Neural crest cell (in vitro differentiated cells): ENCODE measurements at places on chromosomes 2 and 18. TPM values are rescaled to one million over a fixed set of nuclear protein-coding genes. Genes with fewer than 3 reads are reported as not detected.

DNA sequence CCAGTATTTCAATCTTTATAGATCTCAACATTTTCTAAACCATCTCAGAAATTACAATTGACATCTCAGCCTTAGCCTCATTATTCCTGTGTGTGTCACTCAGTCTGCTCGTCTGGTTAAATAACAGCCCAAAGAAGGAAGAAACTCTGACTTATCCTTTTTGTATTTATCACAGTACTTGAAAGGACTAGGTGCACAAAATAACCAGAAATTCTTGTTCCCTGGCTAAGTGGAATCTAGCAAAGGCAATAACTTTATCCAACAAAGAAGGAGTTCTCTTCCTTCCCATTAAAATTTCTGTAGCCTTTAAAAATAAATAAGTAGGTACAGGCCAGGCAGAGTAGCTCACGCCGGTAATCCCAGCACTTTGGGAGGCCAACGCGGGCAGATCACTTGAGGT, 139.9 kb upstream of the PID1 start:
- no peak for DNase-seq

- no peak for DNase-seq
Measured at GRCh38 chr2:27072920-27073319, 1.5 kb upstream of the OST4 start.

GRCh38 chr2:241730671-241731293, 3.6 kb upstream of the D2HGDH start:
- DNase-seq, result no peak

- no peak for DNase-seq
Measured at GRCh38 chr2:457792-458424, 170.0 kb upstream of the ALKAL2 start.

GRCh38 chr2:46334389-46335271, 37.4 kb downstream of the EPAS1 start:
- DNase-seq, result no peak

DNA sequence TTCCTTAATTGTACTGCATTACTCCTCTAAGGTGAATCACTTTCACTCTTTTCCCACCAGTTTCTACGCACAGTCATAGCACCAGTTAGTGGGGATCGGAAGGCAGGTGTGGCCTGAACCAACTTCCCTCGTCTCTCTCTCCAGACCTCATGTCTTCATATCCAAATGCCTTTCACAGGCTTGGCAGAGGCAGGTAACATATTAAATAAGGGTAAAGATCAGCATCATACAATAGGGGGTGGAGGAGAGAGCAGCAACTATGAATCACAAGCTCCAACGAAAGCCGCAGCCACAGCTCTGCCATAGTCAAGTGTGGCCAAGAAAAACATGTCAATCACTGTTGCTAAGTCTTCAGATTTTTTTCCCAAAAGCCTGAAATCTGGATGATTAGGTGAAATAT, 40.3 kb downstream of the AP1S3 start:
- DNase-seq, result no peak

Gene ATAD2B
- 29.4 and 32.9 TPM in 2 replicates for total RNA-seq

DNA sequence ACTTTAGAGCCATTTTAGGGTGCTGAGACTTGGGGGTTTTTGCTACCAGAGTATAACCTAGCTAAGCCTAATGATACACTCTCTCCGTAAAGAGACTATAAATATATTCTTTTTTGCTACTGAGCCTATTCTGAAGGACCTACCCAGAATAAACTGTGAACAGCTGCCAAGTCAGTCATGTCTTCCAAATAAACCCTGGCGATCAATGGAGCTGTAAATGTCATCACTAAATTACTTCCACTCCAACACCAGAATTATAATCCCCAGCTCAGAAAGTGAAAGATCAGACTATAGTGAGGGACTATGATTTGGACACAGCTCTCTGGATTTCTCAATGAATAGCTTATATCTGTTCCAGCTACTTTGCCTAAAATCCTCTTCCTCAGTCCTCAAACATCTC, 178.9 kb downstream of the METTL4 start:
- no peak for DNase-seq

GRCh38 chr2:43329637-43330036, 103.2 kb upstream of the ZFP36L2 start:
- no peak for DNase-seq

DNA sequence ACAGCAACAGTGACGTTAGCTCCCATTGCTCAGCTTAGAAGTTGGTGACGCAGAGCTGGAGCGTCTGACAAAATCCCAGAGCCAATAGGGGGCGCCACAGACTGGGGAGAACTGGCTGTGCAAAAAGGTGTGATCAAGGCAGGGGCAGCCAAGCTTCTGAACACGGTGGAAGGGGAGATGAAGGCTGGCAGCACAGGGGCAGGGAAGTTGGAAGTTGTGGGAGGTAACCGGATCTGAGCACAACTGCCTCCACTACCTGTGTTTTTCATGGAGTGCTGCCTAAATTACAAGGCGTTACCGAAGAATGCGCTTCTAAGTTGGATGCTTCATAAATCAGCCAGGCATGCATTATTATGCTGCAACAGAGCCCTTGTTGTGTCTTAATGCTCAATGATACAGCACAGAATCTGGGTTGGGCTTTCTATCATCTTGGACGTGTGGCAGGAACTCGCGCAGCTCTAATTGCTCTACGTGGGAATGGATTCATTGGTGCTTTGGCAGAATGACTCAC, 370.0 kb downstream of the SLC4A3 start:
- DNase-seq, result peak; percentile 52

- no peak for DNase-seq
Measured at GRCh38 chr18:31510319-31510718, 12.3 kb downstream of the DSG2 start.

Gene ASB18
- total RNA-seq, result not detected in 2 replicates

Gene SLC14A1
- not detected in 2 replicates for total RNA-seq

- no peak for DNase-seq
Measured at GRCh38 chr2:26317377-26318105, 28.4 kb upstream of the SELENOI start.

Gene MEP1B
- not detected in 2 replicates for total RNA-seq

DNA sequence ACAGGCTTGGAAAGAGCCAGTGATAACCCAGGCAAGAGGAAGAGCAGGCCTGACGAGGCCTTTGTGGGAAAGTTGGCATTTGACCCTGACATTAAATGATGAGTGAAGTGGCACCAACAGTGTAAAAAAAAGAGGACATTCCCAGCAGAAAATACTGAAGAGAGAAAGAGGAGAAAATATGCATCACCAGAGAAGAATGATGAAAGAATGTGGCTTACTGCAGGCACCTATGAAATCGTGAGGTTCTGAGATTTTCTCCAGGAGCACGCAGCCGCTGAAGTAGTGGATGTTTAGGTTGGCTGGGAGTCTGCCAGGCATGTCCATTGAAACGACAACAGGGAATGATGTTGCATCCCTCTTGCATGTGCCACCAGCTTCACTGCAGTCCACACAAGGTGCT, 13.8 kb downstream of the EHD3 start:
- DNase-seq, result no peak

GRCh38 chr2:125554956-125555355, 1101.0 kb upstream of the GYPC start:
- DNase-seq, result no peak

DNA sequence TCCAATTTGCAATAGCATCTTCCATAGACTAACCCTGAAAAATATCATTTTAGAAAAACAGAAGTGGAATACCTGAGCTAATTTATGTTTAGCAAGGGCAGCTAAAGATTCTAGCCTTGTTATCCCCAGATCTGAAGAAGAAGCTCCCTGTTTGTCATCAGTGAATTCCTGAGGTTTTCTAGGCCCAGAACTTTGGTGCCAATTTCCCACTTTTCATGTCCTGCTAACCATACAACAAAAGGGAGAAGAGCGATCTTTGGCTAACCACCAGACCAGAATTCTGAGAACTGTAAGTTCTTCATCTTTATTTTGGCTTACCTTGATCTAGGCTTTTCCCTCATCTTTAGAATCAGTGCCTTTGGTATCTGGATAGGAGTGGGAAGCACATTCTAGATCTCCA, 51.3 kb upstream of the RASGRP3 start:
- DNase-seq, result no peak

Gene COLEC12
- total RNA-seq, result 1.7 and 2.0 TPM in 2 replicates

Gene CCDC141
- not detected in 2 replicates for total RNA-seq

DNA sequence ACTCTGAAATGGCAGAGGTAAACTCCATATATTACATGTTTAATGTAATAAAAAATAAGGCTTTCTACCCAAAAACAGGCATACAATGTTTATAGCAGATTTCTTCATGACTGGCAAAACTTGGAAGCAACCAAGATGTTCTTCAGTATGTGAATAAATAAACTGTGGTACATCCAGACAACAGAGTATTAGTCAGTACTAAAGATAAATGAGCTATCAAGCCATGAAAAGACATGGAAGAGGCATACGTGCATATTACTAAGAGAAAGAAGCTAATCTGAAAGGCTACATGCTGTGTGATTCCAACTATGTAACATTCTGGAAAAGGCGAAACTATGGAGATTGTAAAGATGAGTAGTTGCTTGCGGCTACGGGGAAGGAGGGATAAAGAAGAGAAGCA, 97.4 kb downstream of the OSR1 start:
- no peak for DNase-seq

DNA sequence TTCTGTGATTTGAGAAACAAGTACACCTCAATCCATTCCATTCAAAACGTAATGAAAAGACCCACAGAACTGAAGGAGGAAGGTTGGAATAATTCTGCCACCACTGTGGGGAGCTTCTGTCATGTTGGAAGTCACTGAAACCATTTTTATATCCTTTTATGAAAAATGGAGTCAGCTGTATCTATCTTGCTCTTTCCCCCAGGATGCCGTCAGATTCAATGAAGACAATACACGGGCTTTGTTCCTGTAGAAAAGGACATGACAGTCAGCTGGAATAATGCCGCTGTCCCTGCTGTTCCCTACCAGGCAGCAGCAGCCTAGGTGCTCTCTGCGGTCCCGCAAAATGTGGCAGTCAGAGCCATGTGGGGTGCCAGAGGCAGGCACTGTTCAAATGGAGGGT, 52.5 kb upstream of the APCDD1 start:
- DNase-seq, result no peak

DNA sequence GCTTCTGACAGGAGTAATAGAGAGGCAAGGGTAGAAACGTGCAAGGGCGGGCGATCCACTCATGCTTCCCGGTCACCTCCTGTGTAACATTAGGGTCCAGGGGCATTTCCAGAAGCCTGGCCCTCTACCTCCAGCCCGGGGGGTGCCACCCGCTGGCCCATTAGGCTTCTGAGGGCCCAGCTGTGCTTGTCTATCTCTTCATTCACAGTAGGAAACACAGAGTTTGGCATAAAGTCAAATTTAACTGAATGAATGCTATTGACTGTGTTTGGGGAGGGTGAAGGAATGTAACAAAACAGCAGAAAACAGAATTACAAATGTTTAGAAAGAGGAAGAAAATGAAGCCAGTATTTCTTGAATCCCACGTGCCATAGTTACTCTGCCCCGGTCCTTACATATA, 112.4 kb upstream of the SLC66A3 start:
- no peak for DNase-seq

Gene SPHKAP
- not detected in 2 replicates for total RNA-seq

Gene NRP2
- total RNA-seq, result 90.3 and 93.5 TPM in 2 replicates

- no peak for DNase-seq
Measured at GRCh38 chr2:13524492-13524891, 807.8 kb downstream of the TRIB2 start.

- DNase-seq, result no peak
Measured at GRCh38 chr2:240368781-240369331, 66.6 kb upstream of the GPC1 start.

- no peak for DNase-seq
Measured at GRCh38 chr2:217980591-217980990, 22.2 kb downstream of the TNS1 start.

Gene ACVR1C
- 0.09 and 0.26 TPM in 2 replicates for total RNA-seq

DNA sequence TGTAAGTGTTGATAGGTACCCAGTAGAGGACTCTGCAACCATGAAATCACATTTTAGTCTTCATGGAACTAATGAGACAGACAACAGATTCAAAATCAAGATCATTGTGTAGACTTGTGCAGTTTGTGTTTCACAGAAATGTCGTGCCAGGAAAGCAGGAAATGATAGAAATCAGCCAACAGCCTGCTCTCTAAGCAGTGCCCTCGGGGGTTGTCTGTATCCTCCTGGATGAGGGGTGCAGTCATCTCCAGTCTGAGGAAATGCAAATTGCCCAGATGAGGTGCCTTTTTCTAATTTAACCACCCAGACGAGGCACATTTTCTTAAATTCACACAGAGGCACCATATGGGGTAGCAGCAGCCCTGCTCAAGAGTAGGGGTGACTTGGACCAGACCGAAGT, 663.1 kb downstream of the XIRP2 start:
- DNase-seq, result no peak

Gene FRZB
- total RNA-seq, result 32.9 and 33.4 TPM in 2 replicates

Gene IL1B
- not detected in 2 replicates for total RNA-seq

Gene SKOR2
- 0.96 and 1.4 TPM in 2 replicates for total RNA-seq

DNA sequence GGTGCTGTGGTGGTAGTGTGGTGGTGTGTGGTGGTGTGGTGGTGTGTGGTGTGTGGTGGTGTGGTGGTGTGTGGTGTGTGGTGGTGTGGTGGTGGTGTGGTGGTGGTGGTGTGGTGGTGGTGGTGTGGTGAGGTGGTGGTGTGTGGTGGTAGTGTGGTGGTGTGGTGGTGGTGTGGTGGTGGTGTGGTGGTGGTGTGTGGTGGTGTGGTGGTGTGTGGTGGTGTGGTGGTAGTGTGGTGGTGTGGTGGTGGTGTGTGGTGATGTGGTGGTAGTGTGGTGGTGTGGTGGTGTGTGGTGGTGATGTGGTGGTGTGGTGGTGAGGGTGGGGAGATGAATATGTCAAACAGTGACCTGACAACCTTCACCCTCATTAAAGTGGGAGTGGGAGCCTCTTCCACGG, 55.6 kb upstream of the DLGAP1 start:
- DNase-seq, result no peak

- no peak for DNase-seq
Measured at GRCh38 chr2:17327649-17328048, 190.6 kb downstream of the RAD51AP2 start.

- no peak for DNase-seq
Measured at GRCh38 chr18:58314284-58314683, 270.3 kb downstream of the NEDD4L start.

DNA sequence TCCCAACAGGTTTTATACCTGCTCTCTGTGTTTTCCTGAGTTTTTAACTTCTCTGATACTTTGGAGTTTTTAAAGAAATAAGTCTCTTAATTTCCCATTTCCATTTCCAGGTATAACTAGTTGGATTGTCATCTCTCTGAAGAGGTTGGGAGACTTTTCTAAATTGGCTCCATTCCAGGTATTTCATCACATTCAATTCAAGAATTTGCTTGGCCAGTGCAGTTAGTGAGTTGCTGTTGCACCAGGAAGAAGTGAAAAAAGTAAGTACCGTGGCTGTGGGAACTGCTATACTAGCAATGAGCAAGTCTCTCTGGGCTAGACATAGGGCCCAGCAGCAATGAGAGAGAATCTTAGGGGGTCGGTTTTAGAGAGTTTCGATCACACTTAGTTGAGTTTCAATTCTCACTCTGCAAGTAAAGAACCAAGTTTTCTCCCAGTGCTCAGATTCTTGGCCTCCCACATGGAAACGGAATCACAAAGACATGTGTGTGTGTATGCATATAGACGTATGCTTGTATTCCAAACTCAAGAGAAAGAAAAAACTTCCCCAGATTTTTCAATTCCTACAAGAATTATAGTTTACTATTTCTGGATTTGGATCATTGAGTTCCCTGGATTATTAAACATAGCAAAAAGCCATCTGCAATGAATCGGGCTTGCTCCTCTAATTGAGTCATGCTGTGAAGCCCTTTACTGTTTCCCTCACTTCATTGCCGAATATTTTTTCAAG, 894.4 kb downstream of the BCL11A start:
- no peak for DNase-seq

- no peak for DNase-seq
Measured at GRCh38 chr2:27431395-27431794, 3.0 kb downstream of the NRBP1 start.

- no peak for DNase-seq
Measured at GRCh38 chr2:37561615-37562569, 109.5 kb downstream of the CDC42EP3 start.

- no peak for DNase-seq
Measured at GRCh38 chr2:45855374-45855773, 203.9 kb downstream of the PRKCE start.
